ENCODE measurements at places on chromosomes 11 and 22. TPM values are rescaled to one million over a fixed set of nuclear protein-coding genes. Genes with fewer than 3 reads are reported as not detected.

DNA sequence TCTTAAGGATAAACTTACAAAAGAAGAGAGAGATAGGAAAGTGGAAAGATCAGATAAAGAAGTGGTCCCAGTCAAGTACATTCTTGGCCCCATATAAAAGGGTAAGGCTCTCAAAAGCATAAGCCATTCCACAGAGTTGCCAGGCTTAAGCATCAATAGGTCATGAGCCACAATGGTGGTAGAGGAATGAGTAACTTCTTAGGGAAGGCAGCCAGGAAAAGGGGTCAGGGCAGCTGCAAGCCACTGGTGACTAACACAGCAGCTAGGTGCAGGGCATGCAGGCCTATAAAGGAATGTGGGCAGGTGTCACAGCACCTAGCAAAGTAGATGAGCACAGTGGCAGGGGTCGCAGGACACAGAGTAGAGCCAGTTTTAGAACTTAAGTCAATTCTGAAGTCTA lies 302.6 kb upstream of the FAT3 start:
- DNase-seq, result no peak

- DNase-seq, result no peak
Observed at GRCh38 chr11:62017878-62018655, 50.6 kb upstream of the FTH1 start.

GRCh38 chr11:62548545-62549335 lies 2.1 kb upstream of the AHNAK start:
- no peak for DNase-seq

- no peak for DNase-seq
Observed at GRCh38 chr22:45865561-45866125, 111.3 kb downstream of the WNT7B start.

GRCh38 chr22:46122511-46122971 lies 27.8 kb upstream of the PPARA start:
- DNase-seq, result peak; percentile 92

DNA sequence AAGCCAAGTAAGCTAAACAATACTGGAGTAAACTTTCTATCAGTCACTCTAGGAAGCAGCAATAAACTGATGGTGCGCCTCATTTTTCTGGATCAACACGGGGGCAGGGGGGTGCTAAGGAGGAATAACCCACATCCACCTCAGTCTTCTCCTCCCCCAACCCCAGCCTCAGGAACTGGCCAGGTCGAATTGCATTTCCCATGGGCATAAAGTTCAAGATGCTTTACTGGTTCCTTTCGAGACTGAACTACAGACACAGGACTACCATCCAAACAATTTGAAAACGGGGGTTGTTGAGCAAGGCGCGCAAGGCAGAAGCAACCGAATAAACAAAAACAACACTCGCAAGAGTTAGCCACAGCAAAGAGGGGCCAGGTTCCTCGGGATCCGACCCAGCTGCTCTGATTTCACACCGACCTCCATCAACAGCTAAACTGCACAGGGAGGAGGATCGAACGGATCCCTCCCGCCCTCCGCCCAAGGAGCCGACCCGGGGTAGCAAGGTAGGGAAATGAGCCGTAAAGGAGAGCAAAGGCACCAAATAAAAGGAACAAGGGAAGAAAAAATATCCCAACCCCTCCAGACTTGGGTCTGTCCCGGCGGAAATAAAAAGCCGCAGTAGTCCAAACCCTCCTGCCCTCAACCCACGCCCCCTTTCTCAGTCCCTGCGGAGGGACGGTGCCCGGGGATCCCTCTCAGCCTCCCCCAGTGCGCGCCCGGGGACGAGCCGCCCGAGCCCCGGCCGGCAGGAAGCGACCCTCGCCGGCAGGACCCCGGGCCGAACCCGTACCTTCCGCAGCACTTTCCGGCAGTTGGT lies 801 bp downstream of the SESN3 start:
- peak; percentile 79 for DNase-seq

GRCh38 chr11:59135648-59136461 lies 6.8 kb upstream of the FAM111A start:
- peak; percentile 97 for DNase-seq

DNA sequence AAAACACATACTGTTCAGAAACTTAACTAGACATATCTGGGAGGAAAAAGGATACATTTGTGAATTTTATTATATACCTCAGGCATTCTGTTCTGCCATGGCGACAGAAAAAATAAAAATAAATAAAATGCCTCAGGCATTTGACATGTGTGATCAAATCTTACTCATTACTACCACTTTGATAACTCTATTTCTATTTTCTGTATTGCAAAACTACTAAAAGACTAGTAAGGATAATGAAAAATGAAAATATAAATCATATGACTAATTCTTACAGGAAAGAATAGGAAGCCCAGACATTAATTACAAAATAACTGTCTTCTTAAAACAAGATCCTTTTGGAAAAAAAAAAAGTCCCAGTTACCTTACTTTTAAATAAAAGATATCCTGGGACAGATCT lies 5.3 kb downstream of the PICALM start:
- no peak for DNase-seq

- no peak for DNase-seq
Observed at GRCh38 chr22:27223317-27224177, 566.2 kb downstream of the MIAT start.

DNA sequence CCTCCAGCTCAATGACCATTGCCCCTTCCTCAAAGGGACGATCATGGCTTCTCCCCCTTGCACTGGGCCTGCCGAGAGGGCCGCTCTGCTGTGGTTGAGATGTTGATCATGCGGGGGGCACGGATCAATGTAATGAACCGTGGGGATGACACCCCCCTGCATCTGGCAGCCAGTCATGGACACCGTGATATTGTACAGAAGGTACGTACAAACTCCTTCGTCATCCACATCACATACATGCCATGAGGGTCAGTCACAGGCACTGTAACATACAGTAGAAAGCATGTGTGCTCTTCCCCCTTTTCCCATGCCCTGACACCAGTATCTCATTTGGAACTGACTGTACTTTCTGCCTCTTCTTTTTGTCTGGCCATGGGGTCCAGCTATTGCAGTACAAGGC lies 4.0 kb downstream of the TAF10 start:
- DNase-seq, result no peak

DNA sequence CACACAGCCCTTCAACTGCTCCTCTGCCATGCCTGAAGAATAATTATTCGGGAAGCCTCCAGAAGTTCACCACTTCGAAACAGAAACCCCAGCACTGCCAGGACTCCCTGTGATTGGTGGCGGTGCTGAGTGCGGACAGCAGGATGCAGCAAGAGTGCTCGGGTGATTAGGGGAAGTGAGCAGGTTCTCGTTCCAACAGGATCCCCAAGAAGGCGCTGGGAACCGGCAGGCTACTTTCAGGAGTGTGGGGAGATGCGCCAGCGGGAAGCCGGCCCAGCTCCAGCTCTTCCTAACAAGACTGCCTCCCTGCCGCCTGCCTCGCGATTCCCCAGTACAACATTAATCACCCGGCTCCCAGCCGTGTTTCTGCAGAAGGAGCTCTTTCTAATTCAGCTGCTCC lies 630.2 kb downstream of the BRD1 start:
- DNase-seq, result no peak

DNA sequence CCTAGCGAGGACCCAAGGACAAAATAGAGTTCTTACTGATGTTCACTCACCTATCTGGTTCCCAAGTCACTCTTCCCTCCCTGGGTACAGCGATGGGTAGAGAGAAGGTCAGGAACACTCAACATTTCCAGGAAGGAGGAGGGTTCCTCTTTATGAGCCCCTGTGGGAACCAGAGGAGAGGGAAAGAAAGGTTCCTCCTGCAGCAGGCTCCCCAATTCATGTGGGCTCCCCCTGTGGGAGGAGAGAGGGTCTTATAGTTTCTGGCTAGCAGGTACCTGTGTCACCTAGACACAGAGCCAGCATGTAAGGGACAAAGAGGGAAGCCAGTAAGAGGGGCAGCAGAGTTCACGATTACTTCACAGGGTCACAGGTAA lies 93.5 kb downstream of the DBX1 start:
- no peak for DNase-seq

- DNase-seq, result no peak
Observed at GRCh38 chr22:37301144-37301830, 19.0 kb downstream of the CYTH4 start.

DNA sequence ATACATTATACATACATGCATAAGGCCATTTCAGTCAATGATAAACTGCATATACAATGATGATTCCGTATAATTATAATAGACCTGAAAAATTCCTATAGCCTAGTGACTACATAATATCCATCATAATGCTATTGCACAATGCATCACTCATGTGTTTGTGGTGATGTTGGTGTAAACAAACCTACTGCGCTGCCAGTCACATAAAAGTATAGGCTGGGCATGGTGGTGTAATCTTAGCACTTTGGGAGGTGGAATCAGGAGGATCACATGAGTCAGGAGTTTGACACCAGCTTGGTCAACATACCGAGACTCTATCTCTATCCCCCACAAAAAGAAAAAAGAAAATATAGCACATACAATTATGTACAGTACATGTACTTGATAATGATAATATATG lies 163.7 kb upstream of the DDI1 start:
- DNase-seq, result no peak

DNA sequence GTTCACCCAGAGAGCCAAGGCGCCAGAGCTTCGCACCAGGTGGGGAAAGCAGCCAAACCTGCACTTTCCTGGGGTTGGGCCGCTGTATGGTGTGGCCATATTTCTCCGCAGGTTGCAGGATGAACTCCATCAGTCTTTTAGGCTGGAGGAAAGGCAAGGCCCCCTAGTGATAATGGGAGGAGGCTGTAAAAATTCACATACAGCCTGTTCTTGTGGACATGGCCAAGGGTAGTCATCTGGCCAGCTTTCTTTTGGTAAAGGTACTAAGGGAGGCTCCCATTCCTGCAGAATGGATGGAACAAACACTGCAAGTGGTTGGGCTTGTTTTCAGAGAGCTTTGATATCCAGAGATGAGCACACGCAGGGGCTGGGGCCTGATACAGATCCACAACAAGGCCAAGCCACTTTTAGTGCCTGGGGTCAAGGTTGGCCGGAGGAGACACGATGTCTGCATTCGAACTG lies 29.6 kb downstream of the C22orf31 start:
- DNase-seq, result no peak

DNA sequence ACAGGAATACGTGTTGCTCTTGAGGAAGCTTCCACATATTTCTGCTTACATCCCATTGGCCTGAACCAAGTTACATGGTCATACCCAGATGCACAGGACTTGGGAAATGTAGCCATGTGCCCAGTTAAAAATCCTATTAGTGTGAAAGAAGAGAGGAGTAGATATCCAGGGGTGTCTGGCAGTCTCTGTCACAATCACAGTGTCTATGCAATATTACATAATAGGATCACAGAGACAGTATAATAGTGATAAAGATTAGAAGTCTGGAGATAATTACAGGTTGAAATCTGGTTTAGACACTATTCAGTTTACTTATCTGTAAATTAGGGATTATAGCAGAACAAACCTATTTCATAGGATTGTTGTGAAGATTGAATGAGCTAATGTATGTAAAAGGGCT lies 62.6 kb upstream of the SLC6A5 start:
- no peak for DNase-seq

DNA sequence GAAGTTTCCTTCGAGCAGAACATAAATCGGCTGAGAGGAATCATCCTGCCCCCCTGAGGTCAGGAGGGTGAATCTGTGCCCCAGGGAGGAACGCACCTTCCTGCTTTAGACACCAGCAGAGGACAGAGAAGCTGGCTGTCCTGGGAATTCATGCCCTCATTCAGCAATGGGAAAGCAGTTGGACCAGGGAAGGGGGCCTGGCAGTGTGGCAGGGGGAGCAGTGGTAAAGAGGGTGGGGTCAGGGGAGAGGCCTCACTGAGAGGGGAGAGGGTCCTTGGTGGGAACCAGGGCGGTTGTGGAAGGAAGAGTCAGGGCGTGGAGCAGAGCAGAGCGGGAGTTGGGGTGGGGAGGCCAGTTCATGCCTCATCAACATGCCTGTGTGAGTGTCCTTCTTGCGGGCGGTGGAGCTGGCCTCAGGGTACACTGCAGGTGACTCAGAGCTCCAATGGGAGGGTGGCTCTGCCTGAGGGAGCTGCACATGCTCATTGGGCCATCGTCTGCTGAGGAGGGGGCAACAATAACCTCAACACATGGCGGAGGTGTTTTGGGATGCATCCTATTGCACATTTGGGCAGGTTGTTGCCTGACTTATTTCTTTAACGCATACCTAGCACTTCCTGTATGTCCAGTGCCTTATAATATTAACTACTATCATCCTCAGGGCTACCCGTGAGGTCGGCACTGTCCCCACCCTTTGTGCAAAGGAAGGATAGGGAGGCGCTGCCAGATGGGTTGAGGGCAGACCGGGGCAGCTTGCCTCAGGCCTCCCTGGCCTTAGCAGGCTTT lies 23.2 kb downstream of the MED15 start:
- DNase-seq, result no peak

GRCh38 chr22:31629741-31630184 lies 32.3 kb downstream of the PISD start:
- DNase-seq, result no peak

- DNase-seq, result no peak
Observed at GRCh38 chr11:35675901-35676610, 13.5 kb downstream of the TRIM44 start.

The DDIAS gene
- 26.9 TPM for total RNA-seq

The PLAAT4 gene
- total RNA-seq, result 12.2 TPM

The RASSF10 gene
- total RNA-seq, result not detected

The SERPING1 gene
- 0.28 TPM for total RNA-seq

The APOL6 gene
- 21.5 TPM for total RNA-seq

The CCDC134 gene
- total RNA-seq, result 19.7 TPM

The PRODH gene
- total RNA-seq, result 0.98 TPM

The CD6 gene
- total RNA-seq, result 416 TPM

The TBX1 gene
- 0.09 TPM for total RNA-seq

The CHRM4 gene
- total RNA-seq, result 0.84 TPM

Data from activated CD4-positive, alpha-beta T cell treated with anti-CD3 and anti-CD28 coated beads, Interleukin-2, amount 10 ng/mL, durations not matched to agents 24 days and 14 days (primary cell).